CD4-positive, alpha-beta T cell (primary cell): ENCODE measurements at places on chromosomes 5 and 9.

DNA sequence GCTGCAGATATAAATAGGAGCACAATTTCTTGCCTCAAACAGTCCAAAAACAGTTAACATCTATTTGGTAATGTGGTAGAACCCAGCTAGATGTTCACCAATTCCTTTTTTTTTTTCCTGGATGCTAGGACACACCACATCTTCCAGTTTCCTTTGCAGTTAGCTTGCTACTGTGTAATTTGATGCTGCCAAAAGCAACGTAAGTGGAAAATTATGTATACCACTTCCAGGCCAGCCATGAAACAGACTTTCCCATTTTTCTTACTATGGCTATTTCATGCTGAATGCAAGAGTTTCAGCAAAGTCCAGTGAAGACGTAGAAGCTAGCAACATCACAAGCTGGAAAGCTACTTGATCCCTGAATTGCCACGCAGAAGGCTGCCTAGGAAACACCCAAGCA is 667.2 kb downstream of the TLE1 start:
- DNase-seq, result no peak

DNA sequence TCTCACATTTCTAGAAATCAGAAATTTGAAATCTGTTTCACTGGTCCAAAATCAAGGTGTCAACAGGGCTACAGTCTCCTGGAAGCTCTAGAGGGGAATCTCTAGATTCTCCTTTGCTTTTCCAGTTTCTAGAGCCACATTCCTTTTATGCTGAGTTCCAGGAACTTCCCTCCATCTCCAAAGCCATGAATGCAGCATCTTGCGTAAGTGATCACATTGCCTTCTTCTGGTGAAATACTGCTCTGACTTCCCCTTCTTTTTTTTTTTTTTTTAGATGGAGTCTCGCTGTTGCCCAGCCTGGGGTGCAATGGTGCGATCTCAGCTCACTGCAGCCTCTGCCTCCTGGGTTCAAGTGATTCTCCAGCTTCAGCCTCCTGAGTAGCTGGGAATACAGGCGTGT is 23.8 kb downstream of the GDA start:
- no peak for DNase-seq

DNA sequence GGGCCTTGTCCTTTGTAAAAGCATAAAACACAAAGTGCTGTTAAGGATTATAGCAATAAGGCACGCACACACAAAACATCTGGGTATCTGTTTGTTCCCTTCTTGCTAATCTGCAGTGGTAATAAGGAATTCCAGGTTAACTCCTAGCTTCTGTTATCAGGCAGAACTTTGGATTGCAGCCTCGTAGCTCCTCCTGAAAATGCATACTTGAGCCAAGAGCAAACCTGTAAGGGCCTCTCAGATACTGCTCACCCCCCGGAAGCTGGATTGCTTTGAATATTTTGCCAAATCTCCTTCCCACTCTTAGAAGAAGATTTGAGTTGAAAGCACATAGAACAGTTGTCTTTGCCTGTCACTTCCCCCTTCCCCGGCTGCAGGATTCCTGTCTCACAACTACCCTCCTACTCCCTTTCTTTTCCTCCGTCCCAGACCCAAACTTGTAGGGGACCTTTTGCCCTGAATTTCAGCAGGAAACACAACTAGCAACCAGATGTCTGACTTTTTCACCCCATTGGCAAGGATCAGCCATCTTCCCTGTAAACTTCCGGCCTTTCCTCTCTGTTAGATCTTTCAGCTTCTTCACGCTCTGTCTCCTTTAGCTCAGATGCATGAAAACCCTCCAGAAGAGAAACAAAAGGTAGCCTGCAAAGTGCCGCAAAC is 28.2 kb upstream of the SMAD5 start:
- DNase-seq, result no peak

DNA sequence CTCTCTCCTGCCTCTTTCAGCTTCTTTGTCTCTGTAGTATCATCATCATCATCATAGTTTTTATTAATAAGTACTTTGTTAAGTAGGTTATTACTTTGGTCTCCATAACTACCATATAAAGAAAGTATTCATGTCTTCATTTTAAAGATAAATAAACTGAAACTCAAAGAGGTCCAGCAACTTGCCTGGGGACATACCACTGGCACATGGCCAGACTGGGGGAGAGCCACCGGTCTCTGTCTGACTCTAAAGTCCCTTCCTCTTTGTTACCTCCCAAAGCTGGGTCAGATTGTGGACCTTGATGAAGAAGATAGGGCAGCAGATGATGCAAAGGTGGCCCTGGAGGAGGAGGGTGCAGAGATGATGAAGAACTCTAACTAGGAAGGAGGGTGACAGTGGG is 8.5 kb downstream of the CDX1 start:
- DNase-seq, result no peak

DNA sequence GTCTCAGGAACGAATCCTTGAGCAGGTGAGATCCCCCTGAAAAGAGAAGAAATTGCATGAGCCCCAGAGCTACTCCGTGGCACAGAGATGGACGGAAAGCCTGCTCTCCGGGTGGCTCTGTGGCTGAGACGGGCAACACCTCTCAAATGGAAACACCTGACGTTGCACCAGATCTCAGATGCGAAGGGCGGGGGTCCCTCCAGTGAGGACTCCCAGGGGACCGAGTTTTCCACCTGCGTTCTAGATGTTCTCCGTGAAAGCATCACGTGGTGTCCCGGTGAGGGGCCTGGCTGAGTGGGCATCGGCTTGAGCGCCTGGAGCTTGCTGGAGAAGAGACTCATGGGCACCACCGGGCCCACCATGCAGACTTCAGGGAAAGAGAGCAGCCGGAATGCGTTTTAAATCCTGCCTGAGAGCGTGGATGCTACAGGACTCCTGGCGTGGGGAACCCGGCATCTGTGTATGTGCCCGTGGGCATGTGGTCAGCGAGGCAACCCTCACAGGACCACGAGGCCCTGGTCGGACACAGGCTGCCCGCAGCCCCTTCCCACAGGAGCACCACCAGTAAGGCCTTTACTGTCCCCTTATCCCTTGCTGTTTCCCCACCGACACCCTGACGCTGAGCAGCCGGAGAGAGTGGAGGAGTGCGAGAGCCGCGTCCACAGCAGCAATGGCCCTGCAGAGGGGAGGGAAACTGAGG is 378.4 kb upstream of the IRX4 start:
- DNase-seq, result no peak

- DNase-seq, result no peak
These were observed 154.9 kb downstream of the OLFM1 start for GRCh38 chr9:135242406-135242805.

DNA sequence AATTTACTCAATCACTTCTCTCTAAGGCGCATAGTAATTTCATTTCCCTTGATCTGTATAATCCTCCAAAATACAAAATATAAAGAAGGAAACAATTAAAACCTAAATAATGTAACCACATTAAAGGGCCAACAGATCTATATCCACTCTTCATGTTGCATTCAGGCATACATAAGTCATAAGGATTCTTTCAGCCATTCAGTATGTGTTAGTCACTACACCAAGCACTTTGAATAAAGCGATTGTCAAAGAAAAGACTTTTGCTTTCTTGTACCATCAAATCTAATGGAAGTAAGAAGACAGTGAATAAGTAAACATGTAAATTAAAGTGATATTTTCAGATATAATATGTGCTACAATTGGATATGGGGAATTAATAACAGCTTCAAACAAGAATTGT is 569.2 kb upstream of the PTPRD start:
- DNase-seq, result no peak

GRCh38 chr5:13987843-13988464 is 43.5 kb upstream of the DNAH5 start:
- no peak for DNase-seq

DNA sequence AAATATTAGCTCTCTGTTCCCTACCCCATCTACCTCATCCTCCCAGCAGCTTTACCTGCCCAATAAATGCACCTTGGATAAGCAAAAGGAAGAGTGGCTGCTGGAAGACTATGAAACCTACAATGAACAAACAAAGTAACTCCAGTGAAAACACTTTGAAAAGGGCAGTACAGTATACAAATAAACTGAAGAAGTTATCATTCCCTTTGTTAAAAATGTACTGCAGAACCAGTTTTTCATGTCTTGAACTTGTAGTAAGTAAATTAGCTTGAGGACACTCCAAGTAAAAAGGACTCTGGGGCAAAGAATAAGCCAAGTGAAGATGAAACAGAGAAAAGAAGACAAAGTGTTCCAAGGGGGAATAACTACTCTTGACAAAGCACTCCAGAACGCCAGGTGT is 457.1 kb downstream of the DTWD2 start:
- no peak for DNase-seq

- no peak for DNase-seq
These were observed 146.2 kb upstream of the PLCXD3 start for GRCh38 chr5:41656597-41656996.

DNA sequence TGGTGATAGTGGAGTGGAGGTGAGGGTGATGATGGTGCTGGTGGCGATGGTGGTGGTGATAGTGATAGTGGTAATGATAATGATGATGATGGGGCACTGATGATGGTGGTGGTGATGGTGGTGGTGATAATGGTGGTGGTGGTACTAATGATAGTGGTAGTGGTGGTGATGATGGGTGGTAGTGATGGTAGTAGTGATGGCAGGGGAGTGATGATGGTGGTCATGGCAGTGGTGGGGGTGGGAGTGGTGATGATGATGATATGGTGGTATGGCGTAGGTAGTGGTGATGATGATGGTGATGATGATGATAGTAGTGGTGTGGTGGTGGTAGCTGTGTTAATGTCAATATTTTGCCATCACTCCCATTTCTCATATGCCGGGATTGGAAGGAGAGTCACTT is 44.5 kb upstream of the ORM1 start:
- DNase-seq, result no peak

DNA sequence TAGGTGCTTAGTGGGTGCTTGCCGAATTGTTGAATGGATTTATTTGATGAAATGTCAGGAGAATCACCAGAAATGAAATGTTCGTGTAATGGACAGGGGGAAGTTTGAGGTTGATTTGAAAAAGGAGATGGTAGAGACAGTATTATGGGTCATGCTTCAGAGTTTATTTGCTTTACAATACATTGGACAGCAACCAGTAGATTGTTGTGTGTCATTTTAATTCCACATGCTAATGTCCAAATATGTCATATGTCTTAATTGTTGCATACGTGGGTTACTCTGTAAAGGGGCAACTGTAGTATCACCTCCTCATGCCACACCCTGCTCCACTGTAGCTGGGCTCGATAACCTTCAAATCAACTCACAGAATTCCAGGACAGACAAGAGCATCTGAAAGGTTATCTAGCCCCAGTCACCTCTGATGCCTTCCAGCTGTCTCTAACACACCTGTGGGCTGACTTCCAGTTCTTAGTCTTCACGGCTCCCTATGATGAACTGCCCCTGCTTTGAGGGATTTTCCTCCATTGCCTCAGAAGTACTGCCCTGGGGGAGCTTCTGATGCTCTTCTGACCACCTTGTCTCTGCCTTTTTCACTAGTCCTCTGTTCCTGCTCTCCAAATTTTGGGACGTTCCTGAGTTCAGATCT is 1.7 kb downstream of the PDCD1LG2 start:
- DNase-seq, result no peak

DNA sequence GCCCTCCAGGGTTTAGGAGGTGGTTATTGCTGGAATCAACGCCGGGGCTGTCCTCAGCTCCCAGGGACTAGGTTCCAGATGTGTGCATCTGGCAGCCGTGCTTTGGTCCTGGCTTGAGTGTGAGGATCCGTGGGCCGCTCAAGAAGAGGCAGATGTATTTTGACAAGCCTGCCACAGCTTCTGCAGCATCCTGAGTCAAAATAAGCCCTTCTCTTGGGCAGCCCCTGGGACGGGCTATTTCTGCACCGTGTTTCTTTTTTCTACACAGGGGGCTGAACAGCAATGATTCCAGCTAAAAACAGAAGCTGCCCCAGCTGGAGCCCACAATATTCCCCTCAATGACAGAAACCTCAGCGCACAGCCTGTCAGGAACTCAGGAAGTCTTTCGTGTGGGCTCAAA is 19.7 kb upstream of the CPLX2 start:
- DNase-seq, result no peak

- DNase-seq, result no peak
These were observed 219.8 kb downstream of the C9orf50 start for GRCh38 chr9:129400971-129401622.

GRCh38 chr9:75372499-75373268 is 284.4 kb downstream of the OSTF1 start:
- DNase-seq, result no peak

DNA sequence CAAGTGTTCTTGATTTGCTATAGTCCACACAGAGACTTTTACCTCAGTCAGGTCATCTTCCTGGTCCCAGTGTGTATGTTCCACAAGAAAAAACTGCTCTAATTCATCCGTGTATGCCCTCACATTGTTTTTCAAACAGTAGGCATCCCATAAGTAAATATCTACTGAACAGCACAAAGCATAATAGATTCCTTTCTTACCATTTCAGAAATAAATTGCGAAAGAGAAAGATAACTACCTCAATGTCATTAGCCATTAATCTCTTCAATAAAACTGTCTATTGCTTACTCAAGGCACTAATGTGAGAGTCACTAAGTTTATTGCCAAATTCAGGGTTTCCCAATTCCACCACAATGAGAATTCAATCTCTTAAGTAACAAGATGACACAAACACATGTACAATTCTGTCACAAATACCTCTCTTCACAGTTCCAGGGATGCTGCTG is 9.6 kb downstream of the FBXW2 start:
- DNase-seq, result no peak

DNA sequence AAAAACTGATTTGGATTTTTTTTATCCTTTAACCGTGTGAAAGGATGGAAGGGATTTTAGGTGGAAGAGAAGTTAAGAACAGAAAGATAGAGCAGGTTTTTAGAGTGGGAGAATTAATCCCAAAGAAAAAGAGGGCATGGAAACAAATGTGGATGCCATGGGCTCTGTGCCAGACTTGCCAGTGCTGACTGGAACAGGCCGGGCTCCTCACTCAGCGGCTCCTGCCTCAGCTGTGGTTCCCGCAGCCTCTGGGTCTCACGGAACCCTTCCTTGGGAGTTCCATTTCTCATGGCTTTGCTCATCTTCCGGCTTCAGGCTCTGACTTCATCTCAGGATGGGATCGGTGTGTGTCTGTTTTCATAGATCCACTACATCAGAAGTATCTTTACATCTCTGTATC is 30.4 kb upstream of the SLC2A8 start:
- DNase-seq, result no peak

DNA sequence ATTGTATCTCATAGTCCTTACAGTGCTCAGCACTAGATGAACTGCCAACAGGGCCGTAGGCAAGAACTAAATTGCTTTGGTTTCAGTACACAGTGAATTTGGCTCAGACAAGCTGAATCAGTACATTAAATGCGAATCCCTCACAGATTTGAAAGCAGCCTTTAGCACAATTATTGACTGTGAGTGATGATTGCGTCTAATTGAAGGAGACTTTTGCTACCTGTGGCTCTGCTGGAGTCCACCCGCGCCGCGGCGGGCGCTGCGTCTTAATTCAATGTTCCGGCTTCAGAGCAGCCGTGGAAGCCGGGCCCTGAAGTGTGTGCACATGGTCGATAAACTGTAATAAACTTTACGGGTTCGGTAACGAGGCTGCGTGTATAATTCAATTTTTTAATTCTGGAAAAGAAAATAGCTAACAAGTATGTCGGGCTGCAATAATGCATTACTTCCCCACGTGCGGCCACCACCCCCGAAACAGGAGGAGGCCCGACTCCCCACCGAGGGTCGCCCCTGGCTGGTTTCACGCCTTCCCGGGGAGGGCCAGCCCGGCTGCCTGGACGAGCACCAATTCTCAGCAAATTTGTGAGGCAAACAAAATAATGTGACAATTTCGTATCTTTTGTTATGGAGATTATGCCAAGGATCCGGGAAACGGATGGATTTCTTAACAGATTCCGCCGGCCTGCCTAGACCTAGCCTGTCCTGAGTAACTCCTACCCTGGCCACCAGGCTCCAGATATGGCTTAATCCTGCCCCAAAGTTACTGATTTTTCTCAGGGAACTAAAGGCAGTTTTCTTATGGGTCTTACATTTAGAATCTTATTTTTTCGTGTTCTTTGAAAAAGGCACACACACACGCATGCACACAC is 269.4 kb upstream of the IRX1 start:
- DNase-seq, result no peak
